ENCODE measurements at places on chromosomes 16 and 17. TPM values are rescaled to one million over a fixed set of nuclear protein-coding genes. Genes with fewer than 3 reads are reported as not detected.

Gene KRTAP2-3
- not detected for total RNA-seq

Gene CCL7
- total RNA-seq = not detected

Gene TBX6
- 2.4 TPM for total RNA-seq

Gene CRHR1
- total RNA-seq = not detected

Gene OTOP3
- total RNA-seq = not detected

Gene AANAT
- total RNA-seq = not detected

Gene CYBA
- 505 TPM for total RNA-seq

Gene KRT33B
- not detected for total RNA-seq

Gene PPM1D
- total RNA-seq = 17.5 TPM

Gene RHBDF1
- total RNA-seq = not detected

Gene UBN1
- total RNA-seq = 43.4 TPM
